Substantia nigra (tissue), 51 donors: ENCODE measurements at places on chromosomes 6 and 20.

GRCh38 chr6:48369100-48369499 is 258.1 kb upstream of the PTCHD4 start:
- DNase-seq: no peak

GRCh38 chr20:38373231-38373867 is 27.1 kb downstream of the LBP start:
- DNase-seq: no peak

GRCh38 chr20:8764344-8764962 is 304.4 kb upstream of the PLCB4 start:
- DNase-seq: no peak

DNA sequence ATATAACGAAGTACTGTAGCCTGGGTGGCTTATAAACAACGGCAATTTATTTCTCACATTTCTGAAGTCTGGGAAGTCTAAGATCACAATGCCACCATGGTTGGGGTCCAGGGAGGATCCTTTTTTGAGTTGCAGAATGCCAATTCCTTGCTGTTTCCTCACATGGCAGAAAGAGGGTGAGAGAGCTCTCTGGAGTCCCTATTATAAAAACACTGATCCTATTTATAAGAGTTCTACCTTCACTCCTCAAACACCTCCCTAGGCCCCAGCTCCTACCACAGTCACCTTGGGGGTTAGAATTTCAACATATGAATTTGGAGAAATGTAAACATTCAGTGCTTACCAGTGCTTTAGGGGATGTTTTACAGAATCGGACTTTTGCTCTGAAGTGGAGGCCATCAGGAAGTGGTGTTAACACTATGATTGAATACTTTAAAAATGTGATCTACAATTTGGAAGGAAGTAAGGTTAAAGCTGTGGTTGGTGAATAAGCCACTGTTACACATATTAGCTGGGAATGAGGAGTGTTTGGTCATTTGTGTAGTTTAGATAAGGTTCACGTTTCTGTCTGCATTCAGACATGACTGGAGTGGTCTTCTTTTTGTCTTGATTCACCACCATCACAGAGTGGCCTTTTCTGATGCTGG is 79.9 kb upstream of the SPTLC3 start:
- no peak for DNase-seq

- DNase-seq: no peak
Measured at GRCh38 chr6:83389606-83390005, 41.2 kb downstream of the ME1 start.

GRCh38 chr6:37576336-37576737 is 76.6 kb upstream of the CCDC167 start:
- no peak for DNase-seq

GRCh38 chr6:133730881-133731280 is 158.0 kb upstream of the TCF21 start:
- no peak for DNase-seq

- no peak for DNase-seq
Measured at GRCh38 chr6:26258212-26258977, 106.6 kb upstream of the BTN3A2 start.

DNA sequence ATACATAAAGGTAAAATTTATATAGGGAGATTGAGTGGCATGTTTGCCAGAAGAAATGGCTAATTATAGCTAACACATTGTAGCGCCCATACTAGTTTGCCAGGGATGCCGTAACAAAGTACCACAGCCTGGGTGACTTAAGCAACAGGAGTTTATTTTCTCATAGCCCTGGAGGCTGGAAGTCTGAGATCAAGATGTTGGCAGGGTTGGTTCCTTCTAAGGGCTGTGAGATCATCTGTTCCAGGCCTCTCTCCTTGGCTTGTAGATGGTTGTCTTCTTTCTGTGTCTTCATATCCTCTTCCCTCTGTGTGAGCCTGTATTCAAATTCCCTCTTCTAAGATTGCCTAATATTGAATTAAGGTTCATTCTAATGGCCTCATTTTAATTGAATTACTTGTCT is 417.5 kb upstream of the OPRM1 start:
- DNase-seq: no peak

DNA sequence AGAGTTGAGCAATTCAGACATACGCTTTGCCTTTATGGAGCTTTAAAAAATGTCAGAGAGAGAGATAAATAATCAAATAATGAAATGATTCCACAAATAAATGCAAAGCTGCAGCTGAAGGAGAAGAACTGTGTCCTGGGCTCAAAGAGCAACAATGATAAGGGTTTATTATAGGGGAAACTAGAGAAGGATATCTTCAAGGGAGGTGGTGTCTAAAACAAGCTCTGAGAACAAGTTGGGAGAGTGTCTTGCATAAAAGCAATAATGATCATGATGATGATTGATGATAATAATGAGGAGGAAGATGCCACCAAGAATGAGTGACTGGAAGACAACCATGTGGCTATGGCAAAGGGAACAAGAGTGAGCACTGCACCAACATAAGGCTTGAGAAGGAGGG is 164.3 kb downstream of the KIF16B start:
- no peak for DNase-seq

- DNase-seq: no peak
Measured at GRCh38 chr6:34096814-34097213, 49.1 kb downstream of the GRM4 start.

- no peak for DNase-seq
Measured at GRCh38 chr6:160027076-160027475, 58.2 kb downstream of the IGF2R start.

- no peak for DNase-seq
Measured at GRCh38 chr6:45718131-45718530, 297.5 kb downstream of the CLIC5 start.

DNA sequence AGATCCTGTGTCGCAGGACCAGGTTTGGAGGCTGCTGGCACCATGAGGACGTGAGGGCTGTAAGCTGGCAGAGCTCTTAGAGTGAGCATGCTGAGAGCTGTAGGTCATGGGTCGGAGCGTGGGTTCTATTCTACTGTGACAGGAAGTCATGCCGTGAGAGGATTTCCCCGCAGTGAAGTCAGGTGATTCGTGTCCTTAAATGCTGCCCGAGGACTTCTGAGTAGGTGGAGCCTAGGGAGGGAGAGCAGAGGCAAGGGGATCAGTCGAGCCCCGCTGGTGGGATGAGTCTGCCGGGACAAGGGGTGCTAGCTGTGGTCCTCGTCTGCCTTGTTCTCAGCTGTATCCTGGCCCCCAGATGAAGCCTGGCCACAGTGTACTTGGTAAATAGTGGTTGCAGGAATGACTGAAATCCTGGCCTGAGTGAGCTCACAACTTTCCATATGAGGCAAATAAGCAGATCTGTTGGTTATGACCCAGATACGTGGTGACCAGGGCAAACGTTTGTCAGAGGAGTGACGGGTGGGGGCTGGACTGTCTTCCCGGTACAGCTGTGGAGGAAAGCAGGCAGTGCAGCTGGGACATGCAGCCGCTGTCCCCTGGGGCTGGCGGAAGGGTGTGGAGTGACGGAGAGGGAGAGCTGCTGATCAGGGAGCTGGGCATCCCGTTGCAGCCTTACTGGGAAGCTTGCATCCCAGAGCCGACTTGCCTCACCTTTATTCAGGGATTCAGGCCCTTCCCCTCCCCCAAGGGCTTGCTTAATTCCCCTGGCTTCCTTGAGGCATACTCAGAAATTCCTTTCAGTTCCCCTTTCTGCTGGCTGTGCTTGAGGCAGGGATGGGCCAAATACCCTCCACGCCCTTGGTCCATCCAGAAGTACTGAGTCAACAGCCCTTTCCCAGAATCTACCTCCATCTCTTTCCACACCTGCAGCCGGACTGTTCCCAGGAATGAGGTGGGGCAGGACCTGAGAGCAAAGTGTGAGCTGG is 250.9 kb upstream of the RREB1 start:
- no peak for DNase-seq

DNA sequence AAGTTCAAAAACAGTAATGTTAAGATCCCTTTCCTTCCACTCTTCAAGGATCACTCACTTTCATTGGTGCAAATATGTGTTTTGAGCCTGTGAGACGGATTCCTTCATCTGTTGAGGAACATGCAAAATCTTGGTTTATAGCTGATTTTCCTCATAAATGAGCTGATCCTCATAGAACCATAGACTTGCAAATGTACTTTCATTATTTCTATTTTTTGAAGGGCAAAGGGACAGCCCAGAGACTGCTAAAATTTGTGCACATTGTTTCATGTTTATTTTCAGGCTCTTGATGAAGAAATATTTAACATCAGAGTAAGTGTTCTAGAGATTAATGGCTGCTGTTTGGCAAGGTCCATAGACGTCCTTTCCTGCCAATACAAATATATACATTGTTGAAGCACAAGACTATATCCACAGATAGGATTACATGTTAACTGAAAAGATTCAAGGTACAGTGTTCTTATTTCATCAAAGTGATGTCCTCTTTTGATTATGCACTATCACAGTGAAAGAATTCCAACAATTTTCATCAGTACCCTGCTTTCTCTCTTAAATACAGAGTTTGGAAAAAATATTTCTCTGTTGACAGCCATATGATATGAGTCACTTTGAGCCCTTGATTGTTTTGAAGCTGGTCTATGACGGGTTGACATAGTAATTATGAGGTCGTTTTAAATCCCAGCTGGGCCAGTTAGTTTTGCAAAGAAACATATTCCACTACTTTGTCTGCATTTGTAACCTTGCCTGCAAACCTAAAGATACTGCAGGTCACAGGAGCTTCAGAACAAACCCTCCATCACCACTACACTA is 95.7 kb downstream of the FILIP1 start:
- DNase-seq: no peak

- no peak for DNase-seq
Measured at GRCh38 chr6:108736002-108736361, 112.2 kb upstream of the ARMC2 start.

GRCh38 chr20:22560817-22561216 is 23.6 kb downstream of the FOXA2 start:
- DNase-seq: no peak

- no peak for DNase-seq
Measured at GRCh38 chr6:33085627-33086026, 9.8 kb downstream of the HLA-DPB1 start.

- peak; percentile 65 for DNase-seq
Measured at GRCh38 chr6:36679043-36679833, 724 bp downstream of the CDKN1A start.

DNA sequence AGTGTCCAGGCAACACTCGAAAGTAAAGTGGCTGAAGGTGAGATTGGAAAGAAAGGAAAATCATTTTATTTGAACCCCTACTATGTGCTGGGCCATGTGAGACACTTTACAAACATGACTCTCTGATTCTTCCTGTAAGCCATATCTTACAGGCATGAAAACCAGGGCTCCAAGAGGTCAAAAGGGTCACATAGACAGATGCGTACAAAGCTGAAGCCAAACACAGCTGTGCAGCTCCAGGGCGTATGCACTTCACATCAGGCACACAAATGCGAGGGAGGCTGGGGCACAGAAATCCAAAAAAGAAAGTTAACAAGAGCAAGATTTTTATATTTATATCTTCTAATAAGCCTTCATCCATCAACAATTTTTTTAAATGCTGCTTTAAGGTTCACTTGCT is 176.5 kb downstream of the PHACTR1 start:
- DNase-seq: no peak

GRCh38 chr6:15337582-15337981 is 91.7 kb downstream of the JARID2 start:
- no peak for DNase-seq

- DNase-seq: no peak
Measured at GRCh38 chr6:329888-330691, 37.8 kb downstream of the DUSP22 start.
